ENCODE measurements at places on chromosomes 12 and 14.

DNA sequence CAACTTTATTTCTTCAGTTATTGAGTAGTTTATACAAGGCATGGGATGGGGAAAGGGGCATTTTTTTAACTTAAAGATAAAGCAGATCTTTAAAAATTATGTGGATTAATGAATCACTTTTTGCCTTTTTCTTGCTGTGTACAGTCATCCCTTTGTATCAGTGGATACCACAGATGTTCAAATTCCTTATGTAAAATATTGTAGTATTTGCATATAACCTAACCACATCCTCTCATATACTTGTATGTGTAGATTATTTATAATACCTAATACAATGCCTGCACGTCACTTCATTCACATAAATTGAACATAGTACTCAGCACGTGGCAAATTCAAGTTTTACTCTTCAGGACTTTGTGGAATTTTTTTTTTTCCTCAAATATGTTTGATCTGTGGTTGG, 66.5 kb upstream of the MON2 start:
- DNase-seq = no peak

GRCh38 chr12:132560614-132561426, 49.6 kb downstream of the LRCOL1 start:
- no peak for DNase-seq

DNA sequence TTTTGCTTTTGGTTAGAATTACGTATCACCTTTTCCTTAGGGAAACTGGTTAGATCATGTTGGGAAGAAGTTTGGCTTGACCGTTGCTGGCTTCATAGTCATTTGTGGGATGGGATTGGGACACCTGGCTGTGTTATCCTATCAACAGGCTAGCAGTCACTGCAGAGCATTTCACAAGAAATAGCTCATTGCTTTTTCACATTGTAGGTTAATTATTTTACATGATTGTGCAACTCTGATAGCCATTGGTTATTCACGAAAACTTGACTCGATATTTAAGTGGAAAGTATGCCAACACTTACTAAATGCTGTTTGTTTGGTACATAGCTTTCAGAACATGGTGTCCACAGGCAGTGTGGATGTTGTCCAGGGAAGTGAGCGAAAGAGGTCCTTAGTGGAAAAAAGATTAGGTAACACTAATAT, 89.4 kb downstream of the NKX2-1 start:
- DNase-seq = no peak

DNA sequence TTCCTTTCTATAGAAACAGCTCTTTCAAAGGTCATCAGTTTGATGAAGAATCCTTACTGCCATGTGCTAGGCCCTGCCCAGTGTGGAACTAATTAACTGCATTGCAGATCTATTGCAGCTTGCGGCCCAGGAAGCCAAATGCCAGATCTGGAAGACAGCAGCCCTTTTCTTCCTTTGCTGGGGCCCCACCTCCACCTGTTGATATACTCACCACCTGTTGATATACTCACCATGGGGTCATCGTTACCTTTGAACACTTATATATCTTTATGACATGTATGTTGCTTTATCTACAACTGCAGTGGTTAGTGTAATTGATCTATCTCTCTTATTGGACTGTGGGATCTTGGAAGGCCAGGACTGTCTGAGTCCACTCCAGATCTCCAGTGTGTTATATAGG, 292.5 kb downstream of the ATP23 start:
- DNase-seq = no peak

GRCh38 chr14:21874946-21875345, 201.3 kb upstream of the OR4E1 start:
- DNase-seq = no peak

- DNase-seq = no peak
Observed at GRCh38 chr12:92921877-92922276, 7.2 kb downstream of the EEA1 start.

- no peak for DNase-seq
Observed at GRCh38 chr14:102222751-102223150, 82.2 kb downstream of the MOK start.

DNA sequence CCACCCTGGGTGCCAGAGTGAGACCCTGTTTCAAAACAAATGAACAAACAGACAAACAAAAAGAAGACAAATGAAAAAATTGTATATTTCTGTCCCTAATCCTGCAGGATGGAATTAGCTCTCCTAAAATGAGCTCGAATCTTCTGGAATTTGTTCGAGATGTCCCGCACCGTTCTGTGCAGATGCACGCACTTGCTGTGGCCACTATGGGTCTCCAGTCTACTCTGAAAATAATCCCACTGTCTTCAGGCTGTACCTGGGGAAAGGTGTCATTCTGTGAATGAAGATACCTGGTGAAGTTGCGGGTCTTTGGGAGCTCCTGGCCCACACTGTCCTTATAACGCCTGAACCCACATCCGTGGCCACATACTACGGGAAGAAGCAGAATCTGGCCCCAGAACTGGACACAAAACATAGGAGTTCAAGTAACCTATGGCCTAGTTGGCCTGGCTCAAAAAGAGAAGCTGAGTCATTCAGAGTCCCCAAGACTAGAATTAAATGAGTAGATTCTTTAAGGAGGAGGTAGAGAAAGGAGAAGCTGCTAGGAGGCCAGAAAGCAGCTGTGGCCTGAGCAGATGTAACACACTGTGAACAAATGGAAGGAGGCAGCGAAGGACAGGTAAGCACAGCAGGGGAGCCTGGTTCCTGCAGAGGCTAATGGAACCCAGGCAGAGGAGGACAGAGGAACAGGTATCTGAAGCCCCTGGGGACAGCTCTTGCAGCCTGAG, 108.6 kb downstream of the FOXN3 start:
- no peak for DNase-seq

DNA sequence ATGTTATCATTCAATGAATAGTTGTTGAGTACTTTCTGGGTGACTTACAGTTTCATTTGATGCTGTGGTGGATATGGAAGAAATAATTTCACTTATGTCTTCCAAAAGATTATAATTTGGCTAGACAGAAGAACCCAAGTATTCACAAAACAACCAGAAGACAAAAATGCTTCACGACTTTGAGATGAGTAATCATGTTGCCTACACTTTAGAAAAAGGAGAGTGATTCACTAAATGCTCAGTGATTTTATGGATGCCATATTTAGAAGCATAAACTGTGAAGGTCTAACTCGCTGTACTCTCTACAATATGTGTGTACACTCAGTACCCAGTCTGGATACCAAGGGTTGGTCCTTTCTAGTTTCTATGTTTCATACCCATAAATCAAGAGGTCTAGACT, 101.3 kb upstream of the E2F7 start:
- no peak for DNase-seq

GRCh38 chr12:117031843-117032592, 67.2 kb downstream of the TESC start:
- no peak for DNase-seq

DNA sequence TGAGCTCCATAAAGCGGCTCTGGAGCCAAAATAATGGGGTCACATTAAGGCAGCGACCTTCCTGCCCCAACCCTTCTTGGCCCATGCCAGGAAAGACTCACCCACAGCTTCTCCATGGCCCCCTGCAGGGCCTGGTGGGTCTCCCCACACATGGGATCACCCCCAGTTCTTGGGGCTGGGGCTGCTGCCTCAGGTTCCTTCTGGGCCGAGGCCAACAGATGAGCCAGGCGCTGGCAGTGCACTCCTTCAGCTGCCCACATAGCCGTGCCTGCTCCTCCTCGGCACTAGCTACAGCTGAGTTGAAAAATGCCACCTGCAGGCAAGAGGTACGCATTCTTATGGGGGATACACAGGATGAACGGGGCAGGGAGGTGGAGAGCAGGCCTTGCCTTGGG, 14.8 kb upstream of the BLTP3B start:
- DNase-seq = no peak

DNA sequence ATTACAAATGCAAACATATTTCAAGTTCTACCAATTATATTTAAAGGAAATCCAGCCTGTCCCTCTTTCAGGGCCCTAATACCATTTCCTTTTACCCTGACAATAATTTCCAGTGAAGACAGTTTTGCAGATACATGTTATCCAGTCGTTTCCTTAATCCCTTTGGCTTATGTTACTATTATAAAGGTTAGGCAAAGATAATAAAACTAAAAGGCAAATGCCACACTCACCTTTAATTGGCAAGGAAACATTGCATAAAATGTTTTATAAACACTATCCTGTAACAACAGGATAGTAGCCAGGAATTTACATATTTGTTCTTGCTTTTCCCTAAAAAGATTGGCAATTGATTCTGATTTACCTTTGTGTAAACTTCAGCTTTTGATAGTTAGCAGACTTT, 168.7 kb downstream of the AEBP2 start:
- DNase-seq = no peak

GRCh38 chr14:89507521-89507920, 90.5 kb upstream of the FOXN3 start:
- DNase-seq = no peak

DNA sequence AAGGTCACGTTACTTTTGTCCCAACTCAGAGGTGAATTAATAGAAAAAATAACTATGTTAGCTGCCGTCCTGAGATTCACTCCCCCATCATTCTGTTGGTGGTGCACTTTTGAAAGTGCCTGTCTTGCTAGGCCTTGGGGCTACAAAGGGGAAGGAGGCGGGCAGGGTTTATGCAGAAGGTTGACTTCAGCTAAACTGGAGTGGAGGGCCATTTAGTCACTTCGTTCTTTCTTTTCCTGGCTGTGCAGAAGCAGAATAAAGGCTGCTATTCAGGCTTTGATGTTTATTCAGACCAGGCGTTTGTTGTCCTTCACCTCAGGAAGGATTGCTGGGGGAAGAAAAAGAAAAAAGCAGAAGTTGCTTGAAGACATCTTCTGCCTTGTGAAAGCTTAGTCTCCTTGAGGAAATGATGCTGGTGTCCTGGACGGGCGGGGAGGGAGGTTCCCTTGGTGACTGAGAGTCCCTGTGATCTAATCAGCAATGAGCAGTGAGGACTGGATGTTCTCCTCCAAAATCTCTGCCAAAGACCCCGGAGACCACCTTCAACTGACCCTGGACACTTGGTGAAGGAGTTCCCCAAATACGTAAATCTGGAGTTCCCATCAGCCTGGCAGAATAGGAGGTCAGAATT, 4.0 kb downstream of the GLT1D1 start:
- no peak for DNase-seq

GRCh38 chr14:65580973-65581372, 168.4 kb downstream of the FUT8 start:
- DNase-seq = no peak

GRCh38 chr14:75494896-75495295, 27.4 kb upstream of the BATF start:
- DNase-seq = no peak

DNA sequence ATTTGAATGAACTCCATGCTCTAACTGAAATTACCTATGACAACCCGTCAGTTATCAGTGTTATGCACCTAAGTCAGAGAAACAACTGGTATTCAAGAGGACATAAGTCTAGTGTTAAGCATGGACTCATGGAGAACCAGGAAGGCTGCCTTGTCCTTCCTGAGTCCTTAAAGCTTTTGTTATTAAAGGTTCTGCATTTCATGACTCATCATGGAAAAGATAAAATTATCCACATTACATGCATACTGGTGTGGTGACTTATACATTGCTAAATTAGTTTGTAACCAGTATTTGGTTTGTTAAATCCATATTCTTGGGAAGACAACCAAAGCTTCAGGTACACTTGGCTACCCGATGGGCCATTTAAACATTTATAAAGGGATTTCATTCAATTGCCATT, 6.5 kb upstream of the OR4E1 start:
- DNase-seq = no peak

- DNase-seq = no peak
Observed at GRCh38 chr12:2851931-2852330, 4.9 kb downstream of the TEX52 start.

DNA sequence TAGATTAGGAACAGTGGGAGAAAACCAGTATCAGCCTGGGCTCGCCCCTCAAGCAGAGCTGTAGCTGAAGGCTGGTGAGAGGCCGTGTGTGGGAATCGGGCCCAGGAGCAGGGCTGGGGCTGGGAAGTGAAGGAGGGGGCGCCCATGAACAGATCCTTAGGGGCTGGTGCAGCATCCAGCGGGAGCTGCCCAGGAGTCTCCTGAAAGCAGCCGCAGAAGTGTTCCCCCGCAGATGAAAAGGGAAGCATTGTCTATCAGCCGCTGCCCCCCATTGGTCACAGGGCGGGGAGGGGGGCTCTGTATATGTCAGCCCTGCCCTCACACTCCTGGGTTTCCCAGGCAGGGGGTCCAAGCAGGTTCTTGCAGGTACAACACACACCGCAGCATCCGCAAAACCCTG, 15.6 kb upstream of the RFLNA start:
- no peak for DNase-seq

- no peak for DNase-seq
Observed at GRCh38 chr12:68291396-68292036, 38.1 kb upstream of the IL22 start.

DNA sequence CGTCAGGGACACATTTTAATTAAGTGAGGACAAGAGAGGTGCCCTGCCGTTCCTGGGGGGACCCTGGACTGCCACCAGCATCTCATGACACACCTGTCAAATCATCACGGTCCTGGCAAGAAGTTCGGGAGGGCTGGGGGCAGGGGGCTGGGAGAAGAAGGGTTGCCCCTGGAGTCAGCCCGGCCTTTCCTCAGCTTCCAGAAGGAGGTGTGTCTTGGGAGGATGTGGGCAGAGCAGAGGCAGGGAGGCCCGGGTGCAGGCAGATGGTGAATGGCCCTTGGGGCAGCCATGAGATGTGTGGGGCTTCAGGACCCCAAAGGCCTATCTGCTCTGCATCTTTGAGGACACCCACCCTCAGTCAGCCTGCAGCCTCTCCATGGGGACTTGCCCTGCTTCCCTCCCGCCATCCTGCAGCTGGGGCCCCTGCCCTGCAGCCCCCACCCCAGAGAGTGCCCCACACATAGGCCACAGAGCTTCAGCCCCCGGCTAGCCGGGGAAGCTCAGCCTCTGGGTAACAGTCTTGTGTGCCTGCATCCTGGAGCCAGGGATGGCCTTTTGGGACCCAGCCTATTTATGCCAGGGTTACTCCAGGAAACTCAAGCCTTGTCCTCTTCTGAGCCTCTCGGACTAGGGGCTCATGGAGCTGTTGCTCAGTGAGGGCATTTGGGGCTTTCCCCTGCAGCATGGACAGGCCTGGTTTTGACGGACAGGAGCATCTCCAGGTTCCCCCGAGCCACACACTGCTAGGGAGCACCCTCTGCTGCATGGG, 178.5 kb downstream of the KIF26A start:
- no peak for DNase-seq

DNA sequence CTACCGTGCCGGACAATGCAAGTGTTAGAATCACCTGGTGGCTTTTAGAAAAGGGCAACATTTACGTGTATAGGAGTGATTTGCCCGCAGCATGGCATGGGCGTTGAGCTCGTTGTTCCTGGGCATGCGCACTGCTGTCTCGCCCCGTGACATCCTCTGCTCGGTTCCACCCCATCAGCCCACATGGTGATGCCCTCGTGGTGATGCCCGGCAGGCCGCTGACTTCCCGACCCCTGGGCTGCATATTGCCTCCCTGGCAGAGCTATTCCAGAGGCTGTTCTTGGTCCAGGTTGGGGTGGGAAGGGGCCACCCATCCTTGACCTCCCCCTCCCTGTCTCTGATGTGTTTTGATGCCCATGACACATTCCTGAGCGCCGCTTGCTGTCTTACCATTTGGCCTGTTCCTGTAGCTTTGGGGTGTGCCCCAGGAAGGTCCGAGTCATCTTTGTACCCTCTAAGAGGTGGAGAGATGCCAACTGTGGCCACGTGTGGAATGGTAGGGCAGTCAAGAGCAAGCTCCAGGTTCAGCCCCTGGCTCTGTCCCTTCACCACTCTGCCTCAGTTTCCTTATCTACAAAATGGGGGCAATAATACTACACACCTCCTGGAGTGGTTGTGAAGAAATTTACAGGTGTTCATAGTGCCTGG, 4.8 kb downstream of the HIP1R start:
- DNase-seq = peak; percentile 37
